T-helper 22 cell (primary cell): ENCODE measurements at places on chromosomes 3 and 15.

DNA sequence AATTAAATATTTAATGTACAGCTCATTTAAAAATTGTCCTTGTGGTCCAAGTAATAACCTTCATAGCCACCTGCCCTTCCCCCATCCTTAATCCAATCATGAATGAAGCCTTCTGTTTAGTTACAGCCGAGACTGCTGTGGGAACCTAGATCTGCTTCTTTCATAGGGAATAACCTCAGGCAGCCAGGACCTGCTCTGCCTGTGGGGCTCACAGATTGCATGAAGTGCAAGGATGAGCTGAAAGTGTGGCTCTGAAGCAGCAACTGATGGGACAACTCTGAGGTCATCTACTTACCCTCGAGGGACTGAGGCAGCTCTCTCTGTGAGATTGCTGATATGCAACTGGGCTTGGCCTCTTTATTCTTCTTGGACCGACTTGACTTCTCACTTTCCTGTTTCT lies 169.8 kb downstream of the POTEB3 start:
- DNase-seq: no peak

DNA sequence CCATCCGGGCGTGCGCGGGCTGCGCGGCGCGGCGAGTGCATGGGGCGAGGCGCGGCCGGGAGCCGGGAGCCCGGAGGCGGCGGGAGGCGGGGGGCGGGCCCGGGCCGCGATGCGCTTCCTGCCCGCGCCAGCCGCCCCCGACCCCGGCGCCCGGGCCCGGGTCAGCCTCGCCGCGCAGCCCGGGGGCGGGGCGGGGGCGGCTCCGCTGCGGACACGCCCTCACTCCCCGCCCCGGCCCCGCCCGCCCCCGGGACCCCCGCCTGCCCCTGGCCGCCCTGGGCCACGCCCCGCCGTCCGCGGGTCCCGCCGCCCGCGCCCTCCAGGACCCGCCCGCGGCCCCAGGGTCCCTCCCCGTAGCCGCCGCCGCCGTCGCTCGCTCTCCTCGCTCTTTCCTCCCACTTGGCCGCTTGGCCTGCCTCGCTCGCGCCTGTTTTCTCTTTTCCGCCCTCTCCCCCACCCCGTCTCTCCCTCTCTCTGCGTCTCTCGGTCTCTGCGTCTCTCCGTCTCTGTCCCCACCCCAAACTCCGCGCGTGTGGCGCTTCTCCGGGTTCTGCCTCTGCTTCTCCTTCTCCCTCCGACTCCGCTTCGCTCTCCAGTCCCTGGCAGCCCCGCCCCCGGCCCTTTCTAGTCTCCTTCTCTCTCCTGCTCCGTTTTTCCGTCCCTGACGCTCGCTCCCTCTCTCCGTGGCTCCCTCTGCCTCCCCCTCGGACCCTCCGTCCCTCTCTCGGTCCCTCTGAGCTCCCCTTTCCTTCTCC lies at the start of gene PLXND1:
TSS of gene PLXND1 (minus strand) at position 41 of the 755 bp plus-strand sequence. CDS start at position 4, 37 bp downstream.
- DNase-seq: peak; percentile 42

- DNase-seq: no peak
Measured at GRCh38 chr3:161393803-161394202, 22.5 kb upstream of the SPTSSB start.

DNA sequence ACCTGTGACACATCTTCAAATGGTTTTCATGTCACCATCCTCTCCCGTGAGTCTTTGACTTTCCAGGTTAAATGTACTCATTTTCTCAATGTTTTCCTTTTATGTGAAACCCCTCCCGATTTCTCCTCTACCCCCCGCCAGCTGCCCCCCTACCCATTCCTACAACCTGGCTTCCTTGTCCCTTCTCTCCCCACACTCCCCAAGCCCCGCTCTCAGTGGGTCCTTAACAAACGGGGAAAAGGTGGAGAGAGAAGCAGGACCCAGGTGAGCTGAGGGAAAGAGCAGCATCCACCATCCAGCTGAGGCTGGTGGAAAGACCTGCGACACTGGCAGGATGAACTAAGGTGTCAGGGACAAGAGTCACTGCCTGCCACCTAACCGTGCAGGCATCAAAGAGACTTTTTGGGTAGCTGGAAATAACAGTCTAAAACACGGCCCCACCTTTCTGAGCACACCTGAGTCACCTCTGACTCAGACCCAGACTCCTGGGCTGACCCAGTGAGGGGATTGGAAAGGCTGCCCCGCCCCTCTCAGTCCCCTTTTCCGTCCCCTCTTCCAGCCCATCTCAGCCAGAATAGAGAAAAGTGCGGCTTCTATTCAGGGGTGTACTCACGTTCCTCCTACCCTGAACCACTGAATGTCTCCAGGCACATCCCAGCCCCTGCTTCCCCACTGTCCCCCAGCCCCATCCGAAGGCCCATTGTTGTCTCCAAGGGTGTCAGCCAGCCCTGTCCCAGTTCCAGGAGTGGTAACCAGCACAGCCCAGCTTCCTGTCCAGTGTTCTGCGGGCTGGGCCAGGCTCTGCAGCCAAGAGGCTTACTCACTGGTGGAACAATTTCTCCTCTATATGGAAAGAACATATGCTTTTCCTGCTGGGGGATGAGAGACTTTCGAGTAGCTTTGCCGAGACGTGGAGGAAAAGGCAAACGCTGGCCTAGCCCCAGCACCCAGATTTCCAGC lies 20.4 kb downstream of the ISG20 start:
- no peak for DNase-seq

GRCh38 chr15:65595960-65596359 lies 15.0 kb downstream of the INTS14 start:
- DNase-seq: no peak

- no peak for DNase-seq
Measured at GRCh38 chr3:12886106-12886679, 44.8 kb upstream of the RPL32 start.

- no peak for DNase-seq
Measured at GRCh38 chr3:79369306-79369705, 398.5 kb downstream of the ROBO1 start.

- no peak for DNase-seq
Measured at GRCh38 chr3:183156266-183156665, 6.3 kb downstream of the LAMP3 start.

GRCh38 chr15:93929375-93930094 lies 301.8 kb upstream of the MCTP2 start:
- DNase-seq: no peak

DNA sequence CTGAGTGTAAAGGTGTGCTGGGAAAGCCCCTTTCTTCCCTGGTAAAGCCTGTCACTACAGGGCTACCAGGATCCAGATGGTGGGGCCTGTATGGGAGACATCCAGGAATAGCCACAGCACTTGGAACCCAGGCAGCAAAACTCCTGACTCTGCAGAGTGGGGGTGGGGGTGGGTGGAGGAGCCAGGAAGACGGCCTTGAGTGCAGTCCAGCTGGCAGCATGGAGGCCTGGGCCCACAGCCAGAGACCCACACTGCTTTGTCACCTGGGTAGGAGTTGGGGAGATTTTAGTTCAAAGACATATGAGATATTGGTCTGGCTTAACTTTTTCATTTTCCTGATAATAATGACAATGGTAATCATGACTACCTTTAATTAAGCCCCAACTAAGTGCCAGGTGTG lies 116.7 kb upstream of the MRPS22 start:
- DNase-seq: no peak

GRCh38 chr15:40807028-40807887 lies at the start of the genes DNAJC17 and ZFYVE19:
TSS of gene DNAJC17 (minus strand) at chr15:40807473. CDS start at chr15:40807446, 27 bp downstream.
TSS of gene ZFYVE19 (plus strand) at chr15:40807089. CDS start at chr15:40807590, 501 bp downstream.
- peak; percentile 92 for DNase-seq

DNA sequence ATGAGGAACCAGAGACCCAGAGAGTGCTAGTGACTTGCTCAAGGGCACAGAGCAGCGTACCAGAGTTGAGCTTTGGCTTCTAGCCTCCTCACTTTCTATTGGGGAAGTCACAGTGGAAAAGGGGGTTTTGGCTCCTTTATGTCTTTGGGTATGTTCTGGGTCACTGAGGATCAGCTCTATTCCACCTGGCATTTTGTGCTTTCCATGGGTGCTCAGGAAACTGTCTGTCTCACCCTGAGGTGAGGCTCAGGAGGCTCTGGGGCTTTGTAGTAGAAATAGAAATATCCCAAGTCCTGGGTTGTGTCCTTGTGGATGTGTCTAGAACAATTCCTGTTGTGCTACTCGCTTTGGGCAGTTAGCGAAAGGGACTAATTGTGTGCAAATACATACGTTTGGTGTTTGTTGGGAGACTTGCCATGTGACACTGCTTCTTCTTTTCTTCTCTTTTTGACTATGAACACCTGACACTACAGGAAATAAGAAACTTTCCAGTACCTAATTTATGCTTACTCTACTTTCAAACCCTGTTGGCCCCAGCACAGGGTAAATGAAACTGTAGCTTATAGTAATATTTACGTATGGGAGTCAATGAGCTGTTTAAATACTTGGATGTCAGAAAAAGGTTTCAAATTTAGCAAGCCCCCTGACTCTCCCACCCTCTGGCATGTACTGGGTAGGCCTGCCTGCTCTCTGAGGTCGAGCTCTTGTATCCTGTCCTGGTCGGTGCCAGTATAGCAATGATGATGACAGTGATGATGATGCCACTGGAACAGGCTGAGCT lies 35.6 kb downstream of the SMAD3 start:
- DNase-seq: no peak

DNA sequence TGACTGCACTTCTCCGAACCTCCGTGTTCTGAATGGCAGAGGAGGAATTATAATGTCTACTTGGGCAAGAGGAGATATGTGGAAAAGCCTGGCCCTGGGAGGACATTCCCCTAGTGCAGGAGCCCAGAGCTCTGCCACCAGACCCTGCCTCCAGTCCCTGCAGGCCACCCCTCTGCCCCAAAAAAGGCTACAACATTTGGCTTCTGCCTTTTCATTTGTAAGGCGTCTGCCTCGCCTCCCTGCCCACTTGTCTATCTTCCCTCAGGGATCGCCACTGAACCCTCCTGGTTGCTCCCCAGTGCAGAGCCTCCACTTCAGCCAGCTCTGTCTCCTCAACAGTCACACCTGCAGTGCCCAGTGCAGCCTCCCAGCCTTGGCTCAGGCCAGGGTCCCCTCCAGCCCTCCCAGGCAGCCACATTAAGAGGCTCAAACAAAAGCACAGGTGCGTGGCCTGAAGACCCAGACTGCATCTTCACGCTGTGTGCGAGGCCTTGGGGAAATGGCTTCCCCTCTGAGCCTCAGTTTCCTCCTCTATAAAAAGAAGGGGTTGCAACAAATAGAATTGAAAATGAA lies 125.9 kb upstream of the SMAD3 start:
- no peak for DNase-seq

DNA sequence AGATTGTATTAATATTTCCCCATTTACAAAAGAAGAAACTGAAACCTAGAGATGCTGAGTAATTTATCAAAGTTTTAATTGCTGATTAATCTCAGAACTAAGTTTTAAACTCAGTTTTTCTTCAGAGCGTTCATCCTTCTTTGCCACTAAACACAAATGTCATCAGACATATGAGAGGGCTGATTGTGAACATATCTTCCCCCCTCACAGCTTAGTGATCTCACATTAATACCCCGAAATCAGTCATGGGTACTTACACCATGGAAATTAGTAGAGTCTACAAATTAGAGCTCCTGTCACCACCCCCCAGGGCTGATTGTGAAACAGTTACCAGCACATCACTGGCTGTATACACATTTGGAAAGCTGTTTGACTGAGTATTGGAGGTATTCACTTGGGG lies 189.3 kb upstream of the SGO1 start:
- no peak for DNase-seq

- no peak for DNase-seq
Measured at GRCh38 chr3:136068708-136069107, 103.2 kb downstream of the PPP2R3A start.

- no peak for DNase-seq
Measured at GRCh38 chr3:81622395-81622794, 139.1 kb downstream of the GBE1 start.

DNA sequence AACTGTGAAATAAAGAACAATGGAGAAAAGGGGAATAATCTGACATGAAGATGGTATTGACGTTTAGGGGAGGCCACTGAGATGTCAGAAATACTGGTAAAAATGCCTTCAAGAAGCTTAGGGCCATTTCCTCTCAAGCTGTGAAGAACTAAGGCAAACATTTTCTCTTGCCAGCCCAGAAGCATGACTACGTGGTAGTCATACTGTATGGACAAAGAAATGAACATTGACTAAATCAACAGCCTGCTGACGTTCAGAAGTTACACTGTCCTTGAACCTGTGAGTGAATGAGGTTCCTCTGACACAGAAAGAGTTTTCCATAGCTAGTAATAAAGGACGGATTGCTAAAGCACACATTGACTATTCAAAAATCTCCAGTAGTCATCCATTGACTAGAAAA lies 121.0 kb downstream of the P3H2 start:
- DNase-seq: no peak

GRCh38 chr3:100880845-100881244 lies 112.4 kb downstream of the ABI3BP start:
- no peak for DNase-seq

DNA sequence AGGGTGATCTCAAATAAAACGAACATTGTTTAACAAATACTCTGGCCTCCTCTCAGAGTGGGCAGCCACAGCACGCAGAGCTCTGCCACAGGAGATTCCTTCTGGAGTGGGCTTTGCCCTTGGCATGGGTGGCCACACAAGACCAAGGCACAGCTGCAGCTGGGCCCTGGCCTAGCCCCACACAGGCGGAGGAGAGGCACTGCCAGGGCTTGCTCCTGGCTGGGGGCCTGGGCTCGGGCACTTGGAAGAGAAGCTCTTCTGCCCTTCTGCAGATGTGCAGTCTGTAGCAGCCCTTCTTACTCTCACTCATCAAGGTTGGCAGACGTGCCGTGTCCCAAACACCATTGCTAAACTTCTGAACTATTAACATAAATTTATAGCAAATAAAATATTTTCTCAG lies 67.2 kb downstream of the CRTC3 start:
- DNase-seq: no peak

DNA sequence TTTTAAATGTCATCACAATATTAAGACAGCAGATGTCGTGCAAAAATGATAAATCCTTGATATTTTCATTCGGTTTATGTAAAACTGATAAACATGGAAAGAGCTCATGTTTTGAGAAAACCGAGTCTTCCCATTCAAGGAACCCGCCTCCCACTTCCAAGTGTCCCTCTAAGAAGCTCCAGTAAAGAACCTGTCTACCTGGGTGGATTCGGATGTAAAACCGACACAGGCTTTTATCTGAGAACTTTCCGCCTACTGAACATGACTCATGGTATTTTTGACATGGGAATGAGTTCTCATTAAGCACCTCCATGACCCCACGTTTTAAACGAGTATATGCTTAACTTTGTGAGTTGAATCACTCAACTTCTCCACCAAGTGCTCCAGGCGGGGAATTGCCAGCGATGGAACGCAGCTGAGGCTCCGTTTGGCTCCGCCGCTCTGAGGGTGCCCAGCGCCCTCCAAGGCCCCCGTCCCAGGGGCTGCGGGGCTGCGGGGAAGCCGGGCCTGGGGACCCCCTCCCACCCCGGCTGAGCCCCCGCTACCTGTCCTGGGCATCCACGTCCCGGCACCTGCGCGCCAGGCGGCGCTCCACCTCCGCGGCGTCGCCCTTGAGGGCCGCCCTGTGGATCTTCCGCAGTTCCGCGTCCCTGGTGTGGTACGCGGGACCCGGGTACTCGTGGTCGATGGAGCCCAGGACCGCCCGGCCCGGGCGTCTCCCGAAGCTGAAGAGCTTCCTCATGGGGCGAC lies 119.9 kb downstream of the LMLN start:
- no peak for DNase-seq

- DNase-seq: no peak
Measured at GRCh38 chr3:1195947-1196346, 103.1 kb downstream of the CNTN6 start.

- no peak for DNase-seq
Measured at GRCh38 chr3:57675530-57675929, 17.3 kb downstream of the DENND6A start.

GRCh38 chr15:61479613-61480012 lies 250.5 kb upstream of the RORA start:
- no peak for DNase-seq

GRCh38 chr3:295166-295565 lies 98.6 kb downstream of the CHL1 start:
- no peak for DNase-seq

GRCh38 chr3:99645277-99646106 lies 7.1 kb downstream of the COL8A1 start:
- DNase-seq: no peak
